Hippocampal formation (tissue), 2 donors: ENCODE measurements at places on chromosomes 6 and 20.

DNA sequence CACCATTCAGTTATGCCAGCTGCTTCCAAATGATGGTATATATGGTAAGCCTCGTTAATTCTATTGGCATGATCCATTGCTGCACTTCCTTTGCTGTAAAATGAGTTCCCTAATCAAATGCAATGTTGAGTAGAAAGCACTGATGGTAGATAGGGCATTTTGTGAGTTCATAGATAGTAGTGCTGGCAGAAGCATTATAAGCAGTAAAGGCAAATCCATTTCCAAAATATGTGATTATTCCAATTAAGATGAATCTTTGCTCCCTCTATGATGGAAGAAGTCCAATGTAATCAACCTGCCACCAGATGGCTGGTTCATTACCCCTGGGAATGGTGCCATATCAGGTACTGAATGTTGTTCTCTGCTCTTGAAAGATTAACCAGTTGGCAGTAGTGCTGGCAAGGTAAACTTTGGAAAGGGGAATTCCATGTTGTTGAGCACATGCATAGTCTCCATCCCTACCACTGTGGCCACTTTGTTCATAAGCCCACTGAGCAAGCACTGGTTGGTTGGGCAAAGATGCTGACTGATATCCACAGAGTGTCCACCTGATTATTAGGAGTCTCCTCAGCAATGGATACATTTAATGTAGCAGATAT, 5.6 kb upstream of the TBPL1 start:
- DNase-seq = no peak

- no peak for DNase-seq
These were observed 29.4 kb downstream of the PHIP start for GRCh38 chr6:79048611-79049010.

- no peak for DNase-seq
These were observed 17.1 kb upstream of the MAP1LC3A start for GRCh38 chr20:34541264-34541901.

- DNase-seq = no peak
These were observed 86.2 kb upstream of the SNAP25 start for GRCh38 chr20:10132387-10132786.

GRCh38 chr6:30727920-30728553, 7.9 kb downstream of the TUBB start:
- no peak for DNase-seq

DNA sequence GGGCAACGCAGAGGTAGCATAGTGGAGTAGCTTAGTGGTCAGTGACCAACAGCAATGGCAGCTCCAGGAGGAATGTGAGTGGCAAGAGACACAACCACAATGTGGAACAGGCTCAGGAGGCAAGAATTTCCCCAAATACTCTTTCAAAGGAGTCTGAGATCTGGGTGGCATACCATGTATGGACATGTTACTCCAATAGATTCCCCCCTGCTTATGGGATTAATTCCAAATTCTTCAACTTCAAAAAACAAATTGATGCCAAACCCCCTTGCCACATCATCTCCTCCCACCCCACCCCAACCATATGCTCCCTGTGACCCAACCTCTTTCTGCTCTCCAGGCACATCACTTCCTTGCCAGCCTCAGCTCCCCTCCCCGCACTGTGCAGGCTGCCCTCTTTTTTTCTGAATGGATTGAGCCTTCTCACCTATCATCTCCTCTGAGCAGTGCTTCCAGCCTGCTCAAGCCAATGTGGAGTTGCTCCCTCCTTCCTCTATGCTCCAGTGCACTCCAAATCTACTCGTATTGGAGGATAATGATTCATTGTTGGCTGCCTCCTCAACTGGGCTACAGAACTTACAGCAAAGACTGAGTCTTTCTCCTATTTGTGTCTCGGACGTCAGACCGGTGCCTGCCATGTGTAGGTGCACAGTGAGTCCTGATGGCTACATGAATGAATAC, 93.0 kb upstream of the CEP85L start:
- DNase-seq = no peak

GRCh38 chr6:35147026-35147425, 5.9 kb upstream of the TCP11 start:
- DNase-seq = no peak

DNA sequence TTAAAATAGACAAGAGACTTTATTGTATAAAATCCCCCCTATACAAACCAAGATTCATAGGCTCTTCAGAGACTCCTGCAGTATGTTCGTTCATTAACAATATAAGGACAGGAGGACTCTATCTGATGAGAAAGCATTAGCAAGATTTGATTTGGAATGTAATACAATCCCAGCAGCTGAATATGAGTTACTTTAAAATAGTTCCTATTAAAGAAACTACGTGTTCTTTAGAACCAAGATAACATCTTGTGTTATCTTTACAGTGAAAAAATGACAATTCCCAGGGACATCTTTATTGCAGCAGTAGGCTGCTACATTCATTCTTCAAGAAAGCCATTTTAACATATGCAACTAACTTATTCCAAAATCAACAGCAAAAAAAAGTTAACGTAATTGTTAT, 1360.1 kb upstream of the GJE1 start:
- no peak for DNase-seq

GRCh38 chr20:9021216-9021615, 47.7 kb upstream of the PLCB4 start:
- no peak for DNase-seq
